ENCODE measurements at places on chromosomes 16 and 17.

GRCh38 chr16:66658860-66659190, 37.7 kb downstream of the CMTM4 start:
- no peak for DNase-seq

DNA sequence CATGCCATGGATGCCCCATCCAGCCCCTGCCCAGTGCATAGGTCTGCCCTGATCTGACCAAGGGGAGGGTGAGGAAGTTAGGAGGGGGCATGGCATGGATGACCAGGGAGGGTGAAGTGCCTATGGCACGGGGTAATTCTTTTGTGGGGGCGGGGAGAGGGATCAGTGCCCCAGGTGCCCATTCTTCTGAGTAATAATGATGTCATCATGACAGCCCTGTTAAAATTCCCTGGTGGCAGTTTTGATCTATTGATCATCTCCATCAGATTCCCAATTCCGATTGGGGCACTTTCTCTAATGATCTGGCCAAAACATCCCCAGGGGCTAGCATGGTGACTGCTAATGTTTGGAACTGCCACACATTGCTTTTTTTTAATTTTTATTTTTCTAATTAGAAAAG, 392.2 kb downstream of the UTP18 start:
- no peak for DNase-seq

DNA sequence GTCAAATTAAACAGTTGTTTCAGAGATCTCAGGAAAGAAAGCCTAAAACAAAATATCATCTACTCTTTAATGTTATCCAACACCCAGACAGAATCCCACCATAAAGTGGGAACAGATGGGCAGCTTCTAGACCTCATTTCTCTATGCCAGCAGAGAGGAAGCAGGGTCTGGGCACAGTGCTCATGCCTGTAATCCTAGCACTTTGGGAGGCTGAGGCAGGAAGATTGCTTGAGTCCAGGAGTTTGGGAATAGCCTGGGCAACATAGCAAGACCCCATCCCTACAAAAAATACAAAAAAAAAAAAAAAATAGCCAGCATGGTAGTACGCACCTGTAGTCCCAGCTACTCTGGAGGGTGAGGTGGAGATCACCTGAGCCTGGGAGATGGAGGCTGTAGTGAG, 13.5 kb upstream of the ZNF652 start:
- DNase-seq: no peak

DNA sequence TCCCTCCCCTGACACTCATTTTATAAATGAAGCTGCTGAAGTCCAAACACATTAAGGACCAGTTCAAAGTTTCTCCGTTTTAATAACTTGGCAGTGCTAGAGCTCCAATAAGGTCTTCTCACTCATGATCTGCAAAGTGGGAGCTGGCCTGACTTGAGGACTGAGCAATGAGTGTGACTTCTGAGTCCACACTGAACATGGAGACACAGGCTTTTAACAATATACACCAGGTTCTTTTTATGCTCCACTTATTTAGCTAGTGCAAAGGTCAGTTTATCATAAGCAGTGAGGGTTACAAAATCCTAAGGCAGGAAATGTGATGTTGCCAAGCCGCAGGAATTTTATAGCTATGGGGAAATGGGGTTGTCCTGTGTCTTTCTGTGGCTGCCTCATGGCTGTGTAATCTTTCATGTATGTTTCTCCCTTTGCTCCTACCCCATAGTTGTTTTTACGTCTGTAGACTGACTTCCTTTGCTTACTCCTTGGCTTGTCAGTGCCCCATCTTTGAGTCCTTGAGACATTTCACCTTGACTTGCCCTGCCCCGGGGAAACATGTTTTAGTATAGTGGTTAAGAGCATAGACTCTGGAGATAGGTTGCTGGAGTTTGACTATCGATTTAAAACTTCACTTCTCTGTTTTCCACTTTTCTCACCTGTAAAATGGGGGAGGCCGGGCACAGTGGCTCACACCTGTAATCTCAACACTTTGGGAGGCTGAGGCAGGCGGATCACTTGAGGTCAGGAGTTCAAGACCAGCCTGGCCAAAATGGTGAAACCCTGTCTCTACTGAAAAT, 12.2 kb upstream of the MMD start:
- DNase-seq: no peak

- DNase-seq: no peak
Measured at GRCh38 chr17:48841395-48841831, 10.6 kb downstream of the CALCOCO2 start.

DNA sequence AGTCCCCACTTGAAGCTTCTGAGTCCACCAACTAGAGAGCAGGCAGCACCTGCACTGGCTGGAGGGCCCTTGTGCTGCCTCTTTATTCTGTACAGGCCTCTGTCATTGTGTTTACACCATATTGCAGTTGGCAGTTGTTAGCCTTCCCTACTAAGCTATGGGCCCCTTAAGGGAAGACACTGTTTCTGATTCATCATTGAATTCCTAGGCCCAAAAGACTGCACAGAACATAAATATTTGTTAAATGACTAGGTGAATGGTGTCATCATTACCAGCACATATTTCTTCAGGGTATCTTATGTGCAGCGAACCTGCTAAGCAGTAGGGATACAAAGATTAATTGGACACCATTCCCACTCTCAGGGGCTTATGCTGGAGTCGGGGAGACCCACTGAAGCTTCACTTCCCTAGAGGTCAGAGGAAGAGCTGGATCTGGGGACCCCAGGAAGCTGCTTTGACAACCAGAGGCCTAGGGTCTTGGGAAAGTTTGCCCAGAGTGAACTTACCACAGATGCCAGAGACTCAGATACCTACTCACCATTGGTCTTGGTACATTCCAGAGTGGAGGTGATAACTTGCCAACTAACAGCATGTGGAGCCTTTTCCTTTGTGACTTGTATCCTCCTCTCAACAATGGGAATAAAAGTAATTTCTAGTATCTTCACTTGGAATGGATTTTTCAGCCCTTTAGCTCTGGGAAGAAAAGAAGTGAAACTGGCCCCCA, 28.7 kb upstream of the DDX52 start:
- DNase-seq: no peak

- no peak for DNase-seq
Measured at GRCh38 chr16:17370223-17370707, 100.5 kb downstream of the XYLT1 start.

DNA sequence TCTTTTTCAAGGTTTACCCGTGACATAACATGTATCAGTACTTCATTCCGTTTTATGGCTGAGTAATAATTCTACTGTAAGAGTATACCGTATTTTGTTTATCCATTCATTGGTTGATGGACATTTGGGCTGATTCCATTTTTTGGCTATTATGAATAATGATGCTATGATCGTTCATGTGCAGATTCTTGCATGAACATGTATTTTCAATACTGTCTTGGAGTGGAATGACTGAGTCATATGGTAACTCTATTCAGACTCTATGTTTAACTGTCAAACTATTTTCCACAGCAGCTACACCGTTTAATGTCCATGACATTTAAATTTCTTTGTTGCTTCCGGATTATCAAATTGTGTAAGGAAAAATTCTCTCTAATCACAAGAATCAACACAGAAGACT, 17.9 kb downstream of the BFAR start:
- DNase-seq: no peak

- DNase-seq: peak; percentile 85
Measured at GRCh38 chr17:40480501-40481003, 20.9 kb downstream of the TNS4 start.

- DNase-seq: no peak
Measured at GRCh38 chr17:4262703-4263102, 1.1 kb downstream of the ANKFY1 start.

DNA sequence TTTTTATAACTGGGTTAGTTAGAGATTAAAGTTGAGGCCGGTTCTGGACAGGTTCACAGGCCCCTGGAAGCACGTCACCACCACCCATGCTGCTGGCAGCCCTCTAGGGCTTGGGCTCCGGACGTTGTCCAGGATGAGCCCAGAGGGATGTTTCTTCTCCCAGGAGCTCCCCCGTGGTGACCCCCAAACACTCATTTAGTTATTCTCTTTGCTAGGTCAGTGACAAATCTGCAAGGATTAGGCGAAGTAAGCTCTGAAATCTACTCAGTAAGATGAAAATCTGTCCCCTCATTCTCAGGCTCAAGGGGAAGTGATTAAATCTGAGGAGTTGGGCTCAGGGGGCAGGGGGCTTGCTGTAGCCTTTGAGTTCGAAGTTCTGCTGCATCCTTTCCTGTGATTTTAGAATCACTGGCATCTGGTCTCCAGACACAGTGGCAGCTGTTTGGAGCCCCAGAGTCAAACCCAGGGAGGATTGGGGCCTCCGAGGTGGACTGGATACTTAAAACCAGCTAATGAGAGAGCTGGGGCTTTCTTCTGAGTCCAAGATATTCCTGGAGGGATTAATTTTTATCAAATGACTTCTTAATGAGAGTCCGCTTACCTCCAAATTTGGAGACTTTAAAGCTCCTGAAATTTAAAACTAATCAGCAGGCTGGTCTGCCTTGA, 49.2 kb upstream of the HS3ST2 start:
- DNase-seq: no peak

- no peak for DNase-seq
Measured at GRCh38 chr17:80457236-80457856, 19.1 kb downstream of the NPTX1 start.

GRCh38 chr16:79536958-79537357, 63.6 kb downstream of the MAF start:
- no peak for DNase-seq

GRCh38 chr16:70713342-70713741, 27.5 kb upstream of the MTSS2 start:
- no peak for DNase-seq

- DNase-seq: no peak
Measured at GRCh38 chr17:53033297-53033696, 789.4 kb upstream of the KIF2B start.

GRCh38 chr17:4365628-4366326, 698 bp downstream of the UBE2G1 start:
- peak; percentile 15 for DNase-seq

DNA sequence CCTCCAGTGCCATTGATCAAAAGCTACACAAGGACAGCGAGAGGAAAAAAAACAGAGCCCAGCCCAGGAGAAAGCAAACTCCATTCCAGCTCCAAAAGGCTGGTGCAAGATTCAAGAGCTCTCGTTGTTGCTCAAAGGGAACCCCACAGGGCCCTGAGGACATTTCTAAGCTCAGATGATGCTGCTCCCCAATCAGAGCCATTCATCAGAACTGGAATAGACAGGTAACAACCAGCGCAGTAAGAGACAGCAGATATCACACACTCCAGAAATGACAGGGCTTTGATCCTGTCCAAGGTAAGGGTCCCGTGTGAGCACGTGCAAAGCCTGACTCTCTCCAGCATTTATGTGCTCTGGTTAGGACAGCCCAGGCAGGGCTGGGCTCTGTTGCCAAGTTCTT, 20.1 kb downstream of the PMP22 start:
- DNase-seq: no peak

GRCh38 chr17:39755554-39756379, 18.0 kb downstream of the GRB7 start:
- DNase-seq: no peak

DNA sequence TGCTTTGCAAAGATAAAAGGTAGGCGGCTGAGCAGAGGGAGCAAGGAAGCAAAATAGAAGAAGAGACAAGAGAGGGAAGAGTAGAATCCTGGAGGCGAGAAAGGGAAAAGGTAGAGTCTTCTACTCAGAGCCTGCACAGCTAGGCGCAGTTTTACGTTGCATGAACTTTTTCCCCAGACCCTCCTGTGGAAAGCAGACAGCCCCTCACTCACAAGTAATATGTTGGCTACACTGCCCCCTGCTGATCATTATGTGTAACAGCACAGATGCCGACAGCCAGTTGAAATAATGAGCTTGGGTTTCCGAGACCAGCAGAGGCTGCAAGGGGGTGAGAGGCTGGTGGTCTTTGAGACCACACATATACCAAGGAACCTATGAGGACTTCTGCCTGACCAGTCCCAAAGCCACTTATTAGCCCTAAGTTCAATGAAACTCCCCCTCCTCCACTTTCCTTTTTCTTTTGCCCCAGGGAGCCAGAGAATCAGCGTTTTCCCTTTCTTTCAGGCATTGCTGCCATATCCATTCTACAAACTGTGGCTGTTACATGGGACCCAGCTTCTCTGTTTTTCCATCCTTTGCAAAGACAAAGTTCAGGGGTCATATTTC, 22.5 kb upstream of the CMTR2 start:
- no peak for DNase-seq

GRCh38 chr17:4708436-4708835, 2.0 kb upstream of the ARRB2 start:
- DNase-seq: no peak

- no peak for DNase-seq
Measured at GRCh38 chr16:79898703-79899102, 298.2 kb upstream of the MAF start.

DNA sequence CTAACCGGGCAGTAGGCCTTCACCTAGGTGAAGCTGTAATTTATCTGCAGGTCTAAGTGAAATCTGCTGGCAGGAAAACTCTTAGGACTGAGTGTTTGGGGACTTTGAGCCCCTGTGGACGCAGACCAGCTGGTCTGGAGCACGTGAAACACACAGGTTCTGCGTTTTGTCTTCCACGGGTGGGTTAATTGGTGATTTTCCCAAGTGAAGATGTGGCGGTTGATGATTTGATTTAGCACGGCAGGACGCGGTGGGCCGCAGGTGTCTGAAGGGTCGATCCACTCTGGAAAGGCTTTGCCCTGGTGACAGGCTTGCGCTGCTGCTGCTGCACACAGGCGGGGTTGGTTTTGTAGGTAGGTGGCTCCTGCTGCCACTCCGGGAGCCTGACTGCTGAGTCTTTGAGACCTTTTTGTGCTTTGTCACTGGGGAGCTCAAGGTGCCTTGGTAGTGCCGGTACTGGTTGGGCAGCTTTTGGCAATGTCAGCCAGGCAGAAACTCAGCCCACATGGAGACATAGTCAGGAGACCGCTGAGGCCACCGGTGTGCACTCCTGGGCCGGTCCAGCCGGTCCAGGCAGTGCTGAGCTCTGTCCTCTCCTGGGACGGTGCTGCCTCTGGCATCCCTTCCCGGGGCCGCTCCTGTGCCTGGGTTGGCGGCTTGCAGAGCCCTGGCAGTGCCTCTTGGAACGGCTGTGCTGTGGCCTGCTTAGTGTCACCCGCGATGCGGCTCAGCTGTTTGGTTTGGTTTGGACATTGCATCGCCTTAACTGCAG, 2.3 kb downstream of the BAIAP2 start:
- DNase-seq: no peak

GRCh38 chr17:58043221-58044181, 36.5 kb upstream of the SRSF1 start:
- no peak for DNase-seq

- DNase-seq: no peak
Measured at GRCh38 chr16:31273676-31274075, 13.9 kb downstream of the ITGAM start.

DNA sequence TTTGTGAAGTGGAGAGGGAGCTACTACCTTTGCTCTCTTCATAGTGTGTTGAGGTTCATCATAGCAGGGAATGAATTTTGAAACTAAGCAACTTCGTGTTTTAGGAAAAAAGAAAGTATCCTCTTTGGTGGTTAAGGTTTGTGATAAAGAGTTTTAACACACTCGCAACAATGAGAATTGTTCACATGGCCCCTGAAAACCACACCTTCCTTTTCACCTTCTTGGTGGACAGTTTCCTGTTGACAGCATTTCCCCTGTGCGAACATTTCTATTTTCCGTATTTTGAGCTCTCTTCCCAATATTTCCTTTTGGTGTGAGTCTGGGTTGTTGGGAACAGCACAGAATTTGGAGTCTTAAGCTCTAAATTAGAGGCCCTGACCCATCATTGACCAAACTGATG, 3.8 kb downstream of the OR4D2 start:
- no peak for DNase-seq
